Activated CD4-positive, alpha-beta T cell treated with anti-CD3 and anti-CD28 coated beads, Interleukin-2, amount 50 U/mL, for 4 hours (primary cell): ENCODE measurements at places on chromosomes 1 and 21.
A peak's percentile ranks its signal among the peaks of the same experiment; 100 is the strongest.

DNA sequence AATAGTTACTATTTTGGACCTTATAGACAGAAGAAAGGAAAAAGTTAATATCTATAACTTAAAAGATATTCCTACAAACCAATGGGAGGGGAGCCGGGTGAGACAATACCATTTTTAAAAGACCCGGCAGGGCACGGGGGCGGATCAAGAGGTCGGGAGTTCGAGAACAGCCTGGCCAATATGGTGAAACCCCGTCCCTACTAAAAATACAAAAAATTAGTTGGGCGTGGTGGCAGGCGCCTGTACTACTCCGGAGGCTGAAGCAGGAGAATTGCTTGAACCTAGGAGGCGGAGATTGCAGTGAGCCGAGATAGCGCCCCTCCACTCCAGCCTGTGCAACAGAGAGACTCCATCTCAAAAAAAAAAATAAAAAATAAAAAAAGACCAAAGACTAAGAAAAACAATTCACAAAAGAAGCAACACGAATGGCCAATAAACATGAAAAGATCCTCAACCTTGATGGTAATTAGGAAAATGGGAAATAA, 1.2 kb upstream of the PSMB2 start:
- DNase-seq: no peak

- DNase-seq: no peak
Observed at GRCh38 chr1:228294717-228295116, 86.9 kb downstream of the OBSCN start.

DNA sequence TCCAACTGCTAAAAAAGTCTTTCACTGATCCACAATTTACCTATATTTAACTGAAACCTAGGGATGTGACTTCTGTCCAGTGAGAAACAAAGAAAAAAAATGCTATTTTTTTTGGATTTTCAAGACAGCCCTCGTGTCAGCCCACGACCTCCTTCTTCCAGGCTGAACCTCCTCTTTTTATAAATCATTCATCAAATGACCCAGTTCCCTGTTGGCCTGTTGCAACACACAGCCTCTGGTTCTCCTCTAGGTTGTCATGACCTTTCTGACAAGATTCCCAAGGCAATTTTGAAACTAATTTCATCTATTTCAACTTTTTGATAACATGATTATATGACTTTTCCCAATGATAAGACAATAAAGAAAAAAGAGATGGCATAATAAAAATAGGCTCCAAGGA, 74.6 kb downstream of the PGBD5 start:
- no peak for DNase-seq

DNA sequence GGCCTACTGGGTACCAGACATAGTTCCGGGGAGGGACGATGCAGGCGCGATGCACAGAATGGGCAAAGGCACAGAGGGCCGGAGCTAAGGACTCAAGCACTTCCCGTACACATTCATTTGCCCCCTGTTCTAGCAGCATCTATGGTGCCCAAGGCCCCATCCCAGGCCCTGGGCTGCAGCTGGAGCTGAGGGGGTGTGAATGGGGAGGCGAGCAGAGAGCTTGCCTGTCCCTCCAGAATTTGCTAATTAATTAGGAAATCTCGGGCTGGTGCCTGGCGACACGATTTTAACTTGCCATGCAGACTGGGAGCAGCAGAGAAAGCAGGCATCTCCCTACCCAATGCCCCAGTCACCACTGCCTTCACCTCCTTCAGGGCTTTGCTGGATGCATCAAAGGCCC, 35.9 kb downstream of the EPHA2 start:
- DNase-seq: no peak

GRCh38 chr1:210049616-210050015, 111.6 kb downstream of the SYT14 start:
- DNase-seq: no peak

DNA sequence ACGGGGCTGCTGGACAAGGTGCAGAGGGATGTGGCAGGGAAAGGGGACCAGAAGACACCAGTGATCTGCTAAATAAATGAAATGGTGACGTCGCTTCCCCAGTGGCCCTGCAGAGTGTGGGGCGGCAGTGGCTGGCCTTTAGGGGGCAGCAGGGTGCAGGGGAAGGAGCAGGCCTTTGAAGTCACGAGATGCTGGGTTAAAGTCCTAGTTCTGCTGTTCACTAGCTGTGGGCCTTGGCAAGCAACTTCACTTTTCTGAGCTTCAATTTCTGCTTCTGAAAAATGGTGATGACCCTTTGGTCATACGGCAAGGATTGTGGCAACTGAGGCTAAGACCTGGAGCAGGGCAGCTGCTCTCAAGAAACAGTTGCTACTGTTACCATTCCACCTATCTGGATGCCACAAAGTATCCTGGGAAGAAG, 9.2 kb upstream of the GALE start:
- peak; percentile 74 for DNase-seq
